Peyer's patch (tissue), 4 donors: ENCODE measurements at places on chromosomes 16 and 17.

- H3K4me1 ChIP-seq = peaks cover 23% of the 10 kb centered on the region
- peak; percentile 50 for DNase-seq
- H3K27ac ChIP-seq = peak overlapping the region; percentile 99
- peak overlapping the region; percentile 89 for H3K4me3 ChIP-seq
- no peaks in the 10 kb centered on the region for H3K27me3 ChIP-seq
Measured at GRCh38 chr17:76736349-76737081, 616 bp downstream of the SRSF2 start.

- DNase-seq = peak; percentile 85
- peaks cover 21% of the 10 kb centered on the region for H3K4me1 ChIP-seq
- no peaks in the 10 kb centered on the region for H3K27me3 ChIP-seq
- H3K4me3 ChIP-seq = peak within 1 kb of the TSS; percentile 95
- H3K36me3 ChIP-seq = no peaks in the 10 kb centered on the region
Measured at GRCh38 chr16:77807-78443, at the start of gene MPG. Gene MPG (plus strand): TSS chr16:78225. CDS start chr16:78310, 85 bp downstream.

GRCh38 chr16:30488764-30489605 is 16.4 kb downstream of the ITGAL start:
- H3K4me3 ChIP-seq = no peak overlapping the region
- H3K36me3 ChIP-seq = no peaks in the 10 kb centered on the region
- DNase-seq = no peak
- no peak overlapping the region for H3K27ac ChIP-seq
- H3K4me1 ChIP-seq = no peaks in the 10 kb centered on the region
- H3K27me3 ChIP-seq = no peaks in the 10 kb centered on the region

- no peak overlapping the region for H3K4me3 ChIP-seq
- no peak for DNase-seq
- H3K36me3 ChIP-seq = no peaks in the 10 kb centered on the region
- H3K27me3 ChIP-seq = no peaks in the 10 kb centered on the region
- no peak overlapping the region for H3K27ac ChIP-seq
Measured at GRCh38 chr17:1920948-1921351, 91.1 kb downstream of the RPA1 start.

GRCh38 chr16:12750554-12750918 is 53.2 kb downstream of the CPPED1 start:
- H3K27me3 ChIP-seq = no peaks in the 10 kb centered on the region
- no peaks in the 10 kb centered on the region for H3K36me3 ChIP-seq
- H3K4me3 ChIP-seq = no peak overlapping the region
- DNase-seq = no peak
- H3K27ac ChIP-seq = no peak overlapping the region
- no peaks in the 10 kb centered on the region for H3K4me1 ChIP-seq

DNA sequence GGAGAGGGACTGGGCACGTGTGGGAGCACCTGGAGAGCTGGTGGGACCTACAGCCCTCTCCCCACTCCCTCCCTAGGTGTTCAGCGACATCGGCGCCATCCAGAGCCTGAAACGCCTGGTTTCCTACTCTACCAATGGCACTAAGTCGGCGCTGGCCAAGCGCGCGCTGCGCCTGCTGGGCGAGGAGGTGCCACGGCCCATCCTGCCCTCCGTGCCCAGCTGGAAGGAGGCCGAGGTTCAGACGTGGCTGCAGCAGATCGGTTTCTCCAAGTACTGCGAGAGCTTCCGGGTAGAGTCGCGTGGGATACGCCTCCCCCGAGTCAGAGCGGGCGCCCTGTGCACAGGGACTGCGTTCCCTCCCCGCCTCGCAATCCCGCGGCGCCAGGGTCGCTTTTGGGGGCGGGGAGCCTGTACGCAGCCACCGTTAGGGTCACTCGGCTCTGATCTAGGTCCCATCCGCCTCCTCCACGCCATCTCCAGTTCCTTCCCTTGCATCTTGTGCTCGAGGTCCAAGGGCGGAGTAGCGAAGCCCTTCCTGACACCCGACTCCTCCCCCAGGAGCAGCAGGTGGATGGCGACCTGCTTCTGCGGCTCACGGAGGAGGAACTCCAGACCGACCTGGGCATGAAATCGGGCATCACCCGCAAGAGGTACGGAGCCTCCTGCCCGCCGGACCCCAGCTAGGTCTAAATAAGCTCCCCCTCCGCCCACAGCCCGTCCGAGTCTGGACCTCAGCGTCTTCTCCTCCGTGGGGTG is 13.0 kb downstream of the SARM1 start:
- peak overlapping the region; percentile 75 for H3K27ac ChIP-seq
- no peaks in the 10 kb centered on the region for H3K36me3 ChIP-seq
- peak overlapping the region; percentile 46 for H3K4me3 ChIP-seq
- DNase-seq = peak; percentile 90
- H3K4me1 ChIP-seq = no peaks in the 10 kb centered on the region
- H3K27me3 ChIP-seq = no peaks in the 10 kb centered on the region

- no peaks in the 10 kb centered on the region for H3K36me3 ChIP-seq
- peaks cover 6% of the 10 kb centered on the region for H3K4me1 ChIP-seq
- no peaks in the 10 kb centered on the region for H3K27me3 ChIP-seq
- no peak overlapping the region for H3K4me3 ChIP-seq
- H3K27ac ChIP-seq = peak overlapping the region; percentile 88
Measured at GRCh38 chr16:1444730-1445517, 568 bp upstream of the CCDC154 start.

- no peak overlapping the region for H3K27ac ChIP-seq
- H3K36me3 ChIP-seq = no peaks in the 10 kb centered on the region
- no peaks in the 10 kb centered on the region for H3K27me3 ChIP-seq
- no peaks in the 10 kb centered on the region for H3K4me1 ChIP-seq
Measured at GRCh38 chr17:62706598-62707424, 79.3 kb downstream of the MRC2 start.

DNA sequence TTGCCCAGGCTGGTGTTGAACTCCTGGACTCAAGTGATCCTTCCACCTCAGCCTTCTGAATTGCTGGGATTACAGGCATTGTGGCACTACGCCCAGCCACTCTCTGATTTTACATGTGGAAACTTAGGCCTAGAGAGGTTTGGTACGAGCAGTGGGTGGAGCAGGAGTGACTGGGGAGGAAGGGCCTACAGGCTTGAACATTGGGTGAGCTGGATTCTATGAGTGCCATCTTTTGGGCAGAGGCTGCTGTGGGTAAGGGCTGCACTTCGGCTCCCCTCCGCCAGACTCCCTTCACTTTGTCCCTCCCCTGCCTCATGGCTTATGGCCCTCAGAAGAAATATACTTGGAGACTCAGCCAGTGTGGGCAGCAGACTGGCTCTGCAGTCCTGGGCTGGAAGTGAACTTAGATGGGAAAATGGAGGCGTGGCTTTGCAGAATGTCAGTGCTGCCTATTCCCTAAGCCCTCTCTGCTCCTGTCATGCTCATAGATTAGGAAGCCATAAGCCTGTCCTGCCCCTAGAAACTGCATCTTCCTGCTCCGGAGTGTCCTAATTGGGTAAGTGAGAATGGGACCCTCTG is 9.5 kb upstream of the MRC2 start:
- no peak for DNase-seq
- H3K4me1 ChIP-seq = no peaks in the 10 kb centered on the region
- H3K27me3 ChIP-seq = no peaks in the 10 kb centered on the region
- H3K36me3 ChIP-seq = no peaks in the 10 kb centered on the region
- H3K4me3 ChIP-seq = no peak overlapping the region
- H3K27ac ChIP-seq = no peak overlapping the region

DNA sequence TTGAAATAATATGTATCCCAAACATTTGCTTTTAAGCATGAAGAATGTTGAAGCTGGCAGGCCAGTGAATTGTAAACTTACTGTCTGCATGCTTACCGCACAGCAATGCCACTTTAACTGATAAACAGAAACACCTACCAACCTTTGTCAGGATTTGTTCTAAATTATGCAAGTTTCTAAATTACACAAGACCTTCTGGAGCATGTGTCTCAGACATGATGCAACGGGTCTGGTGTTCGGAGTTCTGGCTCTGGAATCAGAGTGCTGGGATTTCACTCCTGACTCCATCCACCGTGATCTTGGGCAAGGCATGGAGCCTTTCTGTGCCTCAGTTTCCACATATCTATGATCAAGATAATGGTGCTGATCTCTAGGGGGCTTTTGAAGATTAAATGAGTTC is 111.2 kb downstream of the CCT6B start:
- H3K36me3 ChIP-seq = no peaks in the 10 kb centered on the region
- H3K27me3 ChIP-seq = no peaks in the 10 kb centered on the region
- no peak for DNase-seq
- H3K27ac ChIP-seq = no peak overlapping the region
- H3K4me1 ChIP-seq = no peaks in the 10 kb centered on the region
- no peak overlapping the region for H3K4me3 ChIP-seq

DNA sequence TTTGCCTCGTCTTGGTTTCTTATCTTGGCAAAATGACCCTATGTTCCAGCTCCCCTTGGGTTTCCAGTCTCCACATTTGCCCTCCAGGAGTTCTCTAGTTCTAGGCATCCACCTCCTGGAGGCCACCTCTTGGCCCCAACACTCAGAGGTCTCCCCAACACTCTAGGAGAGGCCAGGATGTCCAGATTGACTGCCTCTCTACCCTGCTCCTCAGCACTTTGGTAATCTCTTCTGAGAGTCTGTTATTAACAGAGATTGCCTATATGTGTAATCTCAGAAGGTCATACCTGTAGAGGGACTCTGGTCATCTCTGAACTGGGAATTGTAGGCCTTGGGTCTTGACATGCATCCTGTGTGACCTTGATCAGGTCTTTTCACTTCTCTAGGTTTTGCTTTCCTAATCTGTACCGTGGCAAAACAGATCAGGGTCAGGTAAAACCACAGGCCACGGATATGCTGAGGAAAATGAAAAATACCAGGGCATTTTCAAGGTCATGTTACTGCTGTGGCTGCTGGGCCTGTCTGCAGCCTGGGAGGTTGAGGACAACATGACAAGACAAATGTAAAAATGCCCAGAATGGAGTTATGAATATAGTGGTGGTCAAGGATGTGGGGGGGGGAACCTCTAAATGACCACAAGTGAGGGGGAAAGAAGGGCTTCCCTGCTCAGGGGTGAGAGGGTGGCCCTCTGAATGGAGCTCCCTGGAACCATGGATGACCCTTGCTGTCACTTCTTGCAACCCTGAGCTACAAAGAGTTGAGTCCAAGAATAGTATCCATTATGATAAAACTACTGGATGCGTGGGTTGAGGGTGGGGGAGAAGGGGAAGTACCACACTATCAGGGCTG is 5.0 kb upstream of the CCL4L2 start:
- no peaks in the 10 kb centered on the region for H3K27me3 ChIP-seq
- H3K4me1 ChIP-seq = no peaks in the 10 kb centered on the region
- H3K36me3 ChIP-seq = no peaks in the 10 kb centered on the region
- no peak overlapping the region for H3K4me3 ChIP-seq
- DNase-seq = no peak
- no peak overlapping the region for H3K27ac ChIP-seq

DNA sequence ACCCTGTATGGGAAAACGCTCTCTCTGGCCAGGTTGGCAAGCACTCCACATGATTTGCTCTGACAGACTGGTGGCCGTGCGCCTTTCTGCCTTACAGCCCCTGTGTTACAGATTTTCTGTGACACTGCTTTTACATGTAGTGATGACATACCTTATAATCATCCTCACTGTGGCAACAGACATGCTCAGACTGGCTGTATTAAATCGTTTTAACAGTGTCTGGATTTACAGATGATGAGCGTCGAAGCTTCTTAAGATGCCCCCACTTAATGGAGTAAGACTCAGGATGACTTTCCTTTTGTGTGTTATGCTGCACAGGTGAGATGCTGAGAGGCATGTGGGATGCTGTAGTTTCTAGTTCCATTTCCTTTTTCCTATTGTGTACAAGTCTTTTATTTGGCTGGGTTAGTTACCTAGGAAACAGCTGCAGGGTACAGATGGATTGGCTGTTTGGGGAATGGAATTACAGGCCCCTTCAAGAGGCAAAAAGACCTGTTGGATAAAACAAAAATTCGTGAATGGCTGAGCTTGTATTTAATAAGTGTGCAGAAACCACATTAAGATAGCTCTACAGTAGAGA is 20.9 kb upstream of the VWA3A start:
- no peaks in the 10 kb centered on the region for H3K4me1 ChIP-seq
- no peaks in the 10 kb centered on the region for H3K27me3 ChIP-seq
- H3K36me3 ChIP-seq = no peaks in the 10 kb centered on the region
- no peak overlapping the region for H3K27ac ChIP-seq
- H3K4me3 ChIP-seq = no peak overlapping the region

- DNase-seq = peak; percentile 70
- H3K27ac ChIP-seq = peak overlapping the region; percentile 59
- no peak overlapping the region for H3K4me3 ChIP-seq
- H3K4me1 ChIP-seq = peaks cover 31% of the 10 kb centered on the region
- H3K27me3 ChIP-seq = no peaks in the 10 kb centered on the region
Measured at GRCh38 chr16:50602531-50603205, 54.5 kb downstream of the NKD1 start.

GRCh38 chr16:2420035-2420434 is 9.2 kb upstream of the CCNF start:
- no peaks in the 10 kb centered on the region for H3K4me1 ChIP-seq
- DNase-seq = no peak
- H3K4me3 ChIP-seq = no peak overlapping the region
- H3K36me3 ChIP-seq = no peaks in the 10 kb centered on the region
- H3K27ac ChIP-seq = no peak overlapping the region

GRCh38 chr16:81467072-81467471 is 22.5 kb downstream of the CMIP start:
- no peak for DNase-seq
- H3K27ac ChIP-seq = no peak overlapping the region
- H3K4me3 ChIP-seq = no peak overlapping the region
- no peaks in the 10 kb centered on the region for H3K36me3 ChIP-seq
- peaks cover 17% of the 10 kb centered on the region for H3K4me1 ChIP-seq

DNA sequence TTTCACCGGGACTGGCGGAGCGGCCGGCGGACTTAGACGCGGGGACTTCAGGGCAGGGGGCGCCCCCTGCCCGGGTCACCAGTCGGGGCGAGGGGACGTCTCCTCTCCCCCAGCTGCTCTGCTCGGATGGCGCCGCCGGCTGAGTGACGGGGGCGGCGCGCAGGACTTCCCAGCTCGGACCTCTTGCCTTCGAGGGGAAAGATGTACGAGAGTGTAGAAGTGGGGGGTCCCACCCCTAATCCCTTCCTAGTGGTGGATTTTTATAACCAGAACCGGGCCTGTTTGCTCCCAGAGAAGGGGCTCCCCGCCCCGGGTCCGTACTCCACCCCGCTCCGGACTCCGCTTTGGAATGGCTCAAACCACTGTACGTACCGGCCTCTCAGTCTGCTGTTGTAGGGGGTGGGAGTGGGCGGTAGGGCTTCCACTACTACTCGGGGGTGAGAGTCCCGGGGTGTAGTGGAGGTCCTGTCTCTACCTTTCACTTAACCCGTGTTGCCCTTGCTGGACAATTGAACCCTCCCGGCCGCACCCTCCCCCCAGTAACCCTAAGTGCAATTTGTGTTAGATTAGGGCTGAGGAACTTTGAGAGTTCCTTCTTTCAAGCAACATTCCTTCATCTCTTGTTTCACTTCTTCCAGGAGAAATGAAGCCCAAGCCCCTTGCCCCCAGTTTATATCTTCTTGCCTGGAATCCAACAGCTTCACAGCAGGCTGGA is 21.9 kb downstream of the GJD3 start:
- no peak for DNase-seq
- no peaks in the 10 kb centered on the region for H3K27me3 ChIP-seq
- H3K4me3 ChIP-seq = peak overlapping the region; percentile 52
- peak overlapping the region; percentile 96 for H3K27ac ChIP-seq

GRCh38 chr17:34519282-34519681 is 60.1 kb upstream of the TMEM132E start:
- H3K36me3 ChIP-seq = no peaks in the 10 kb centered on the region
- H3K27me3 ChIP-seq = no peaks in the 10 kb centered on the region
- no peak overlapping the region for H3K27ac ChIP-seq
- DNase-seq = no peak
